NCI-H446 (cell line): ENCODE measurements at places on chromosomes 7 and 10.
A peak's percentile ranks its signal among the peaks of the same experiment; 100 is the strongest.

GRCh38 chr10:51326174-51326573, 251.9 kb downstream of the PRKG1 start:
- no peak for DNase-seq

DNA sequence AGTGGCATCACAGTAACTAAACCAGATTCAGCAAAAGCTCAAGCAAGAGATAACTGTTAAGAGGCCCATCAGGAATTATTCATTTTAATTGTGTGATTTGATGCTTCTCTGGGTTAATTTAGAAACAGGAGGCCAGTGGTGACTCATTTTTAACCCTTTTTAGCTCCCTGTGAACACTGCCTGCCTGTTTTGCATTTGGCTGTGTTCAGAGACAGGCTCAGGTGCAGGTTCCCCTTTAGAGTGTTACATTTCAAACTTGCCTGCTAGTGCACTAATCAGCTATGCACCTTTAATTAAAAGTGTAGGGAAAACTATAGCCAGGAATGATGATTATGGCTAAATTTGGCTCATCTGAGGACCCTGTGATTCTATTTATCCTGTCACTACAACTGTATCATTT, 6.5 kb downstream of the STAMBPL1 start:
- DNase-seq = peak; percentile 4

DNA sequence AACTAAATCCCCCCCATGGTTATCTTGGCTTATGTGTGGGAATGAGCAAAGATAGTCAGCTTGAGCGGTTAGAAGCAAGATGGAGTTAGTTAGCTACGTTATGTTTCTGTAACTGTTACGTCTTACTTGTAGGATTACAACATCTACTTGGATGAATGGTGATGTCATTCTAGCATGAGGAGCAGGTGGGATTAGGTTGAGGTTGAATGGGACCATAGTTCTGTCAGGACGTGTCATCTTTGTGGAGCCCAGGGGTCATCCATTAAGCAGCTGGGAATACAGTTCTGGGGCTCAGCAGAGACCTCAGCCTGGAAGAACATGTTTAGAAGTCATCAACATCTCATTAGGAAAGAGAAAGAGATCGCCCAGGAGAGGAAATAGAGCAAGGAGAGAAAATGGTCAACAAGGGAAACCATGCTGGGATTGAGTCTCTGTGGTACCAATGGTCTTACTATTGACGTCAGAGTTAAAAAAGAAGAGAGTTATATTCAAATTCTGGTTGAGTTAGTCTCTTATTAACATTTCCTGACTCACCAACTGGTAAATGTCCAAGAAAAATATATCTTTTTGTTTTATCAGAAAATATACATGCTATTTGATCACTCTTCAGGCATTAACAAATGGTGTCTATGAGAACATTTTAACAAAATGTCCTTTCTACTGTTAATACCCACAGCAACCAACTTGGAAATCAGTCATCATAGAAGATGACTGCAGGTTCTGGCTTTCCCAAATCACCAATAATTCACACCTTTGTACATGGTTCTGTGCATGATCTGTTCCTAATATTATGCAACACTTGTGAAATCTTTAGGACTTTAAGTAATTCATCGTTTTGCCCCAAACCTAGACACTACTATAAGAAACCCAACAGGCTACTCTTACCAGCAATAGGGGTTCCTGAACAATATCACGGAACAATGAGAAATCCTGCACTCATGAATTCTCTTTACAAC, 96.9 kb downstream of the KIAA1217 start:
- DNase-seq = no peak

GRCh38 chr7:50266635-50267386, 37.7 kb upstream of the IKZF1 start:
- DNase-seq = no peak

GRCh38 chr10:48383393-48383792, 76.9 kb downstream of the MAPK8 start:
- DNase-seq = no peak

DNA sequence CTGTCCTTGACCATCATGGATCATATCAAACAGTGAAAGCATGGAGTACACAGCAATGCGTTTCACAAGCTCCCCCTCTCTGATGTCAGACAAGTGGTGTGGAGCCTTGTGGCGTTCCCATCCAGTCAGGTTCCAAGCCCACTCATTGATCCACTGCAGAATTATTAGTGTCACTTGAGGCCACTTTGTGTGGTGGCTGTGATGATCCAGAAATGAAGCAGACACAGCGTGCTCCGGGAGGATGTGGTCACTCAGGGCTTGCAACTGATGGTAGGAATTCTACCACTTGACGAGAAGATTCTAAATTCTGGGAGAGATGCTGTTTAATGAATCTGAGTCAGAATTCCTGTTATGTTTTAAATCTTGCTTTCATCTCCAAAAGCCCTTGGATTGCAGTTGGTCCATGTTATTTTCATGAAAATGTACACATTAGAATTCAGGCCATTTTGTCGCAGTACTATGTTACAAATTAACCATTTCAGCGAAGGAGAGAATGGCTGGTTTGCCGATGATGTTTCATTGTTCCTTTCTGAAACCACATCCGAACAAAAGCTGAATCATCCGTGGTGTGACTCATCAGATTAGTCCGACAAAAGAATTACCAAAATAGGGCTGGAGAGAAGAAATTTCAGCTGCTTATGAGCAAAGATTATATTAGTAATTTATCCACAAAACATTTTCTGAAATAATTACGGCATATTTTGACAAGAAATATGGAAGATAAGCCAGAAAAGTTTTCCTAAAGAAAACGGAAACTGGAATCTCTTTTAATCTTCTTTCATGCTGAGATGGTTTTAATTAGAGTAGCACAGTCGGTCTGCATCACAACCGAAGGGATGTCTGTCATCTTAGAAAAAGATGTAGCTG, 48.1 kb downstream of the INSYN2A start:
- no peak for DNase-seq

GRCh38 chr7:147438216-147438615, 1152.3 kb upstream of the C7orf33 start:
- DNase-seq = no peak

- no peak for DNase-seq
These were observed 206.7 kb upstream of the KCTD7 start for GRCh38 chr7:66421830-66422475.

DNA sequence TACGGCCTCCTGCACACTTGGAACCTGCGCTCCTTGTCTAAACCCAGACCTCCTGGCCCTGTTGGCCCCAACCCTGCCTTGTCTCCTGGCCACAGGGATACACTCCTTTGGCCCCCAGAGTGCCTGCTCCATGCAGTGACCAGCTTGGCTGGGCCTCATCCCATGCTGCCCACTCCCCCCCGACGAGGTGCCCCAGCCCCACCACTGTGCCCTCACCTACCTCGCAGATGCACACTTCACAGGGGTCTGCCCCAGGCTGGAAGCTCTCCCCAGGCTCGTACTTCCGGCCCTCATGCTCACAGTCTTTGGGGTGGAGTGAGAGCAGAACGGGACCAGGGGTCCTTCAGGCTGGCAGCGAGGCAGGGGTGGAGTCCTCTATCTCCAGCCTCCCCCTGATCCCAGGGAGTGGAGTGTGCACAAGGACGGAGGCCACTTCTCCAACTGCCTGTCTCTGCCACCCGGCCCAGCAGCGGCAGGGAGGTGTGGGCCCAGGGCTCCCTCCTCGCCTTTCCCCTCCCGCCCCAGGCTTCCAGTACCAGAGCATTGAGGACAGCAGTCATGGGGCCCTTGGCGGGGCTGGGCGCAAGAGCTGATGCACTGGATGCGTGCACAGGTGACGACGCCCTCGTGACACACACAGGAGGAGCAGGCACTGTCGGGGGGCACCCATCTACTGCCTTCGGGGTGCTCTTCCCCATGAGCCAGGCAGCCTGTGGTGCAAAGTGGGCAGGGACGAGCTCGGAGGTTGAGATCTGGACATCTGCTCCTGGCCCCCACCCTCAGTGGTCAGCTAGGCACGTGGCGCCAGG, 22.1 kb downstream of the ATP6V1F start:
- no peak for DNase-seq

- no peak for DNase-seq
These were observed 17.3 kb upstream of the PNLIPRP3 start for GRCh38 chr10:116410351-116410750.

- no peak for DNase-seq
These were observed 307.2 kb downstream of the SNX13 start for GRCh38 chr7:17633067-17633466.

DNA sequence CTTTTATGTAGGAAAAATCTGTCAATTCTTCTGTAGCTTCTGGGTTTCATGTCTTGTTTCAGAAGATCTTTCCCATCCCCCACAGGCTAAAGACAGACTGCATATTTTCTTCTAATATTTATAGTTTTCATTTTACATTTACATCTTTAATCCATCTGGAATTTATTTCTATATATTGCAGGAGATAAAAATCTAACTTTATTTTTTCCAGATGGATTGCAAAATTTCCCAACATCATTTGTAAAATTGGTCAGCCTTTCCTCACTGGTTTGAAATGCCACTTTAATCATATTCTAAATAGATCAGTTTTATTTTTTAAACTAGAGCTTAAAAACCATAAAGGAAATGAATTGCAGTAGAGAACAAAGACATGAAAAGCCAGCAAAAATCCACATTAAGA, 46.9 kb downstream of the TMEM26 start:
- DNase-seq = no peak

DNA sequence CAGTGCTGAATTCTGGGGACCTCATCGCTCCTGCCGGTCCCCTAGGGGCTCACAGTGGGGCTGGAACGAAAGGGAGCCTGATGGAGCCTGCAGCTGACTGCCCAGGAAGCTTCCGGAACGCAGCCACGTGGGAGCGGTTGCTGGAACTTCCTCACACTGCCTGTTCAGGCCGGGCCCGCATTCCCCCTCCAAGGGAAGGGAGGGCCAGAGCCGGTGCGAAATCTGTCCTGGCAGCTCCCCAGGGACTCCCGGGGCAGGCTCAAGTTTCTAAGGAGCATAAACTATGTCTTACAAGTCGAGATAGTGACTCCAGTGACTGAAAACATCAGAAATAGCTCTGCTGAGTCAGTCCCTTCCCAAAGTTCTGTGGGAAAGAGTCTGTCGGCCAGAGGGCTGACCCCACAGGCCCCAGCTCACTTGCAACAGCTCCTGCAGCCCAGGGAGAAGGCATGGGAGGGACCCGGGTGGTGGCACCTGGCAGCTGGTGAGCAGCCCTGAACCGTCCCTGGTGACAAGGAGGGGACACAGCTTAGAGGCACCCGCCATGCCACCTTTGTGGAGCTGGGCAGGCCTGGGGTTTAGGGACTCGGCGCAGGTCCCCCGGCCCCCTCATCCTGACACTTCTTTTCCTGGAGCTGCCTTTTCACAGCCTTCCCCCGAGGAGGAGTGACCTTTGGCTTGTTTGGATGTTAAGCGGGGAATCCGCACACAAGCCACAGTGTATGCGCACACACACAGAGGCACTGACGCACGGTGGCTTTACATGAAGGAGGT, 47.6 kb downstream of the PDGFA start:
- no peak for DNase-seq

DNA sequence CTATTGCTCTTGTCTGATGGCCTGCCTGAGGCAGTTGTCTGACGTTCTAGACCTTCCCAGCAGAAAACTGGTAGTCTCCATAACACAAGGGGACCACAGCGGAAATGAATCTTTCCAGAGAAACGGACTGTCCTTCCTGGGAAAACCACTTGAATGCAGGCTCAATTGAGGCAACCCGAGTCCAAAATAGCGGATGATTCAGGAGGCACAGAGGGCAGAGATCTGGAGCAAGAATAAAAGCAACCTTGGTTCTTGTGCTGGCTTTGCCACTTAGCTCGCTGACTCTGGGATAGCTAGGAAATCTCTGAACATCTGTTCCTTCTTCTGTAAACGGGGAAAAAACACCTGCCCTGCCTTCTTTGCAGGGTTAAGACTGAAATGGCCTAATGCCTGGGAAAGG, 178.8 kb downstream of the NEURL1 start:
- DNase-seq = no peak

GRCh38 chr10:18397906-18398305, 253.5 kb downstream of the NSUN6 start:
- DNase-seq = no peak

- no peak for DNase-seq
These were observed 70.8 kb downstream of the HIP1 start for GRCh38 chr7:75667938-75668337.

DNA sequence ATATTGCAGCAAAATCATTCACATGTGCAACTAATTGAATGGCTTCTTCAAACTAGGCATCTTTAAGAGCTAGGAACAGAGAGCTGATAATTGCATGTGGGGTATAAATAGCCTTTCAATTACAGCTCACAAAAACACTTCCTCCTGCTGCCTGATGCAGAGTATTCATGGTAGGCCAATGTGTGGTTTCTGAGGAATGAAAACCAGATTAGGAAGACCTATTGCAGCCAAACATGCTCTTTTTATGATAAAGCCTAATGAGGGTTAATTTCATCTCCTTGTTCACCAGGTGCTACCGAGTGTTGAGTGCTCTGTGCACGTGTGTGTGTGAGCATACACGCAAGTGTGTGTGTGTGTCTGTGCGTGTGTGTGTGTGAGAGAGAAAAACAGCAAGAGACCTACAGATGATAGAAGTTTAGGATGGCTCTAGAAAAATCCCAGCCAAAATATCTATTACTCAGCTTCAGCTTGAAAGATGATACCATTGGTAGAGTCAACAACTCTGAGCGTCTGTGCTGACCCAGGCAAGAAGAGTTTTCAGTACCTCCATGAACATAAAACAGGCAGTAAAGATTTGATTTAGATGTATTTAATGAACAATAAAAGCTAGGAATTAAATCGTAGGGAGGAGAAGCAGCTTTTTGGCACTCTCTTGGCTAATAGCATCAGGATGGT, 448.5 kb upstream of the ANKRD30A start:
- no peak for DNase-seq

GRCh38 chr10:33927347-33927746, 592.9 kb upstream of the NRP1 start:
- no peak for DNase-seq
